ENCODE measurements at places on chromosomes 5 and 9. TPM values are rescaled to one million over a fixed set of nuclear protein-coding genes. Genes with fewer than 3 reads are reported as not detected.

The HAUS6 gene
- 16.1 TPM for total RNA-seq

The PCDHA2 gene
- 0.44 TPM for total RNA-seq

The MCIDAS gene
- not detected for total RNA-seq

The PCDHAC1 gene
- total RNA-seq: 10.1 TPM

The PCDHAC2 gene
- total RNA-seq: 12.1 TPM

The PRRC1 gene
- total RNA-seq: 81.5 TPM

The CCDC180 gene
- total RNA-seq: 17.7 TPM

The SPAG8 gene
- 0.89 TPM for total RNA-seq

The NIPAL4 gene
- 0.49 TPM for total RNA-seq

The OCLN gene
- total RNA-seq: 36.1 TPM

The ADAMTS12 gene
- 13.5 TPM for total RNA-seq

The NR2F1-AS1 gene
- 13.4 TPM for total RNA-seq

The KCNMB1 gene
- total RNA-seq: 0.22 TPM

The SLC36A3 gene
- not detected for total RNA-seq

The CDH6 gene
- total RNA-seq: 0.47 TPM

The REEP2 gene
- total RNA-seq: 14.2 TPM

The GM2A gene
- total RNA-seq: 41.8 TPM

The TMEM174 gene
- total RNA-seq: not detected

The PSAT1 gene
- total RNA-seq: 32.5 TPM

All from mesothelial cell of epicardium (in vitro differentiated cells).